ENCODE measurements at places on chromosomes 12 and 14.

GRCh38 chr14:57657487-57657886 is 163.8 kb upstream of the CCDC198 start:
- no peak for DNase-seq

GRCh38 chr12:61490526-61491498 is 769.4 kb upstream of the USP15 start:
- no peak for DNase-seq

GRCh38 chr14:30564868-30565248 is 5.9 kb downstream of the G2E3 start:
- DNase-seq = no peak

DNA sequence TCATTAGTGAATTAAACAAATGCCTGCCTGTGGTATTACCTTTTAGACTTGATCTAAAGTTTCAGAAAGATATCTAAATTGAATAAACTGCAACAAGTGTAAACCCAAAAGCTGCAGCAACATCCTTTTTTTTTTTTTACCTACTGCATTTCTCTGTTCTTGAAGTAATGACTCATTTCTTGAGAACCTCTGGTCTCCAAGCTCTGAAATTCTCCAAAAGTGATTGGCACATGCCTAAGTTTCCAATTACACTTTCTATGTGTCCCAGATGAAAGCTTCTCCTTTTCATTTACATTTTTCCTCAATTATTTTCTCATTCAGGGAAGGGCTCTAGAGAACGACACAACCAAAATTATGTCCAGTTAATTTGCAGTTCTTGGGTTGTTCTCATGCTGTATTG is 435.2 kb upstream of the DCN start:
- DNase-seq = no peak

DNA sequence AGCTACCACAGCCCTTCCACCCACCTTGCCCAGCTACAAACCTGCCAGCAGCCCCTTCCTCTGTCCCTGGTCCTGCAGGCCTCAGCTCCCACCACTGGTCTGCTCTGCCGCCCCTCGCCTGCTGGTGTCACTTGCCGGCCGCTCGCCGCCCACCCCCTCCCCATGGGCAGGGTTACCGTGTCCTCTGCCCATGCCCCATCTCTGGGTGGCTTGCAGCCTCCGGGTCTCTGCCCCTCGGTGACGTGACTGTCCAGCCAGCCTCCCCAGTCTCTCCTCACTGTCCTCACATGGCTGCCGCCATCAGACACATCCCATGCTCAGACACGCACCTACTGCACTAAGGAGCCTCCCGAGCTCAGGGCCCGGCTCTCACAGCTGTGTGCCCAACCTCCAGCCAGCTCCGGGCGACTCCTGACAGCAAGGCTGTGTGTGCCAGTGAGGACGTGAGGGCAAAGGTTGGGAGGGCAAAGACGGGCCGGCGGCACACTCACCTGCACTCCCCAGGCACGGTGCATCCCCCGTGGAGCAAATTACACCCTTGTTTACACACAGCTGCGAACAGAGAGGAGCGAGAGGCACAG is 13.4 kb downstream of the JAG2 start:
- DNase-seq = no peak

DNA sequence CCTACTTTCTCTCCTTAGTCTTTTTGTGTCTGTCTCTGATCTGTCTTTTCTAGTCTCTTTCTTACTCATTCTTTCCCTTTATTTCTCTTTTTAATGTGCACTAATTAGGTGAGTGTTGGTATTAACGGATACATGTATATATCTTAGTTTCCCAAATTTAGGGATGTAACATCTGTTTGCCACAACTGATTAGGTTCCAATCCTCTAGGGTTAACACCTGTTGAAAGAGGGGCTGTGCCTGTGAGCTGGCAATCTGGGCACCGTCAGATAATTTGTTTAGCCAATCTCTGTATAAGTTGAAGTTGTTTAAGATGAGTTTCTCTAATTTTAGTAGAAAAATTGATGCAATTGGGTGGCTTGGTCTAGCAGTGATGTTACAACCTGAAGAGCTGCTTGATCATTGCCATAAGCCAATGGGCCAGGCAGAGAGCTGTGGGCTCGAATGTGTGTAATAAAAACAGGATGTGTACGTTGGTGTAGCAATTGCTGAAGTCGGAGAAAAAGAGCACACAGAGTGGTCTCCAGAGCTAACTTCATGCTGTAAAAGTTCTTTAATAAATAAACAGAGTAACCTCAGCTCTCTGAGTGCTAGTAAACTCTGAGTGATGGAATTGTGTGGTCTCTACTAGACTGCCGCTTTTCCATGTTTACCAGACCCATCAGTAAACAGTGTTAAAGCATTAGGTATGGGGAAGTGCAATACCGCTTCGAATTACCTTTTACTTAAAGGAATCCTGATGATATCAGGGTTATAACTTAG is 18.3 kb upstream of the LYZ start:
- DNase-seq = no peak

DNA sequence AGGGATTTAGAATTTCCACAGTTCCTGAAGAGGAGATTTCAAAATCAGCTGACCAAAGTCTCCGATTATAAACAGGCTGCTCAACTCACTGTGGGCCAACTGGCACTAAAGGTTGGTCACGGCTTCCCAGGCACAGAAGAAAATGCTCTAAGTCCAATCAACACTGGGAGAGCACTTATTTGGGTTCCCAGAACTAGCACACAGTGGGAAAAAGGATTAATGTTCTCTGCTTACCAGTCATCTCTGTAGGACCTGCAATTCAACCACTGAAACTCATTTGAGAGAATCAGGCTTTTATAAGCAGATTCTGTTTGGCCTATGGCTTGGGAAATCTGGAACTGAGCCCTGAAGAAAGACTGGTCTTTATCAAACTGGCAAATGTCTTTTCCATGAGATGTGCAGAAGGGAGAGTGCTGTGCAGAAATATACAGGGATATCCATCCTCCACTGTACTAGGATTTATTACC is 49.4 kb downstream of the ABCC9 start:
- no peak for DNase-seq

GRCh38 chr12:121388421-121388981 is 11.4 kb upstream of the RNF34 start:
- no peak for DNase-seq

GRCh38 chr14:102891111-102891510 is 31.4 kb upstream of the AMN start:
- DNase-seq = no peak

DNA sequence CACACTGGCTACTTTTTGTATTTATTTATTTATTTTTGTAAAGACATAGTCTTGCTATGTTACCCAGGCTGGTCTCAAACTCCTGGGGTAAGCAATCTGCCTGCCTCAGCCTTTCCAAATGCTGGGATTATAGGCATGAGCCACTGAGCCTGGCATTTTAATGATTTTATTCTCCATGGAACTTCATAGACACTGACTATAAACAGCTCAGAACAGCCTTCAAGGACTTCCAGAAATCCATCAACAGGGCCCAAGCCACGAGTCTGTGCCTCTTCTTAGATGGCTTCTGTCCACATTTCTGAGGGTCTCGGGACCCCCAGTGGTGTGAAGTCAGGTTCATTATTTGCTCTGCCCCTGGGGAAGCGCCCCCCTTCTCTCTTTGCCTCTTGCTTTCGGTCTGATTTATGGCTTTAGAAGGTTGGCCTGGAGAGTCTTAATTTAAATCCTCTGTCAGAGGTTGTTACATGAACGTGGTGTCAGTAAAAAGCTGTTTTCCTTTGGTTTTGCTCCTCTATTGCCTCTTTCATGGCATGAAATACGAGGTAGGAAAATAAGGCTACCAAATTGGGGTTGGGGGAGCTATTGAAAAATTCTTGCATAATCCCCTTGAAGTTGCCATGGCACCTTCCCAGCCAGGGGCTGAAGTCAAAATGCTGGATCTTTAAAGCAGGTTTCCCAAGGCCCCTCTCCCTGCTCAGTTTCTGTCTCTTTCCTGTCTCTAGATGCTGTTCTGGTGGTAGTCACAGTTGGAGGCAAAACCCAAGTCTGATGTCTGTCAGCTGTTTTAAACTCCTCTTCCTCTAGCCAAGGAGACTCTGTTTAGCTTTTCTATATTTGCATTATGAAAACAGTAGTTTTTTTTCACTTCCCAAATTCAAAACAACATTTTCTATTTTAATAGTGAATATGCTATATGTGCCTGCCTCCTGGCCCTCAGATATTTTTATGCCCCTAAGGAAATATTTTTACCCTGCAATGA is 129.4 kb downstream of the SMOC1 start:
- no peak for DNase-seq

GRCh38 chr14:23881282-23881681 is 72.3 kb upstream of the DHRS4 start:
- DNase-seq = no peak

- DNase-seq = no peak
These were observed 152.5 kb downstream of the PTPRO start for GRCh38 chr12:15474766-15475165.

GRCh38 chr12:124083708-124084107 is 110.7 kb downstream of the ZNF664 start:
- no peak for DNase-seq

- DNase-seq = no peak
These were observed 10.4 kb downstream of the NCOR2 start for GRCh38 chr12:124556896-124557501.

- peak; percentile 39 for DNase-seq
These were observed 795 bp downstream of the SMAGP start for GRCh38 chr12:51269174-51270066.

DNA sequence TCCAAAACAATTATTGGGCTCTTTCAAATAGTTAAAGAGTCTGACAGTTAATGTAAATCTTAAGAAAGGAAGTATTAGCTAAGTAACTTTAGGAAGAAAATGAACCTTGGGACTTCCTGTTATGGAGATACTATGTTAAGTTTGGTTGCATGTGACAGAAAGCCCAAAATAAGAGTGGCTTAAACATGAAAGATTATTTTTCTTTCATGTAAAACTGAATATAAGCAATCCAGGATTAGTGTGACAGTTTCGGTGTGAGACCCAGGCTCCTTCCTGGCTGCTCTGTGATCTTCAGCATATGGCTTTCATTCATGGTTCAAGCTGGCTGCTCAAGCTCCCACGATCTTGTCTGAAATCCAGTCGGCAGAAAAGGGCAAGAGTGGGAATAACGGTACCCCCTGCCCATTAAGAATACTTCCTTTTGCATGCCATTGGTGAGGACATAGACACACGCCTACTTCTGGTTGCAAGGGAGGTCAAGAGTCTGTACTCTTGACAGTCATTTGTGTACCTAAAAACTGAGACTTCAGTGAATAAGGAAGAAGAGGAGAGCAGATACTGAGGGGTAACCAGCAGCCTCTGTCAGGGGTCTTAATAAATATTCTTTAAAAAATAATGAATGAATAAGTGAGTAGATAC is 2.2 kb upstream of the RPAP3 start:
- no peak for DNase-seq

GRCh38 chr12:88812610-88813009 is 232.3 kb upstream of the KITLG start:
- no peak for DNase-seq

DNA sequence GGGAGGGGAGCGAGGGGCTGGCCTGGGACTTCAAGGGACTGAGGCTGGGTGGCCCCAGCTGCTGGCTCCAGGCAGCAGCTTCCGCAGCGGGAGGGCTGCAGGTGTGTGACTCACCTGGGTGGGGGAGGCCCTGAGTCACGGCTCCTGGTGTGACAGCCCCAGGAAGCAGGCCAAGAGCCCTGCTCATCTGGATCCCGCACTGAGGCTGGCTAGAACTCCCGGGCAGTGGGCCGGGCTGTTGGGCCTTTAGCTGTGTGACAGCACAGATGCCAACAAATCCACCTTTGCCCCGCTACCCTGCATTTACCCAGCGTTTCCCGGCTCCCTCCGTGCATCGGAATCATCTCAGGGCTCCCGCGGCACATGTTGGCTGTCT is 180.0 kb upstream of the PRMT8 start:
- no peak for DNase-seq

GRCh38 chr14:35687335-35687939 is 121.7 kb downstream of the RALGAPA1 start:
- no peak for DNase-seq

GRCh38 chr12:54373649-54374561 is 9.6 kb upstream of the GPR84 start:
- DNase-seq = no peak

DNA sequence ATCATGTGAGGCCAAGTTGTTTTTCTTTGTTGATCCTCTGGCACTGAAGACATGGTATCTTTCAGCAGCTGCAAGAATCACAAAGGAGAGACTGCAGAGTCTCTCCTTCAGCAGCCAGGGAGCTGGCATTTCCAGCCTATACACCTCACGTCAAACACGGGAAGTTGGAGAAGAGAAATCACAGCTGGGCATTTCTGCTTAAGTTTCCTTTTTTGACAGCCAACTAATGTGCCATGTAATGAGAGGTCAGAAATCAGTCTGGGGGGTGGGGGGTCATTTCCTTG is 28.3 kb downstream of the PHLDA1 start:
- no peak for DNase-seq

GRCh38 chr14:78902010-78902623 is 731.9 kb downstream of the NRXN3 start:
- DNase-seq = no peak

DNA sequence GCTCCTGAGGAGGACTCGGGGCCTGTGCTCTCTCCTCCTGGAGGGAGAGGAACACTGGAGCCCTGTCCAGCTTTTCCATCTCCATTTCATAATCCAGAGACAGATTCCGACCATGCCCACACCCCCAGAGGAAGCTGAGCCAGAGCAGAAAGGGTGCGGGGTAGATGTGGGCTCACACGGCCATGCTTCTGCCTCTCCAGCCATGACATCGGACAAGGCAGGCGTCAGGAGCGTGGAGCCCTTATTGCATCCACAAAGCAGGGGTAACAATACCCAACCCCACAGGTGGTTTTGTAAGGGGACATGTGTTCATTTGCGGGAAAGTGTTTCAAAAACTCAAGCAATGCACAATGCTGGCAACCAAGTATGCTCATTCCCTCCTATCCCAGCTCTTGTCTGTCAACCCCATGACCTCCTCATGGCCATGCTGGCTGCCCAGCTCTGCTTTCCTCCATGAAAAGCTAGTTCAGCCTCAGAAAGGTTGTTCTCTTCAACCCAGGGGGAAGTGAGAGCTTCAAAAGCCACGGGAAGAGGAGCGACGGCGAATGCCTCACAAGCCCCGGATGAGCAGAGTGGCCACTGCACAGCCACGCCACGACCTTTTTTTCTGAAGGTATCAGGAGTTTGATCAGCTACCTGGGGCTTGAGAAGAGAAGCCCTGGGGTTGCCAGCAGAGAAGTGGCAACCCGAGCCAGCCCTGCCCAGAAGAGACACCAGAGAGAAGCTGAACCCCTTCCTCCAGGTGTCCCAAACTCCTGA is 161.7 kb downstream of the DPF3 start:
- DNase-seq = no peak

- no peak for DNase-seq
These were observed 6.6 kb downstream of the ANKS1B start for GRCh38 chr12:99978152-99978551.

- no peak for DNase-seq
These were observed 178.8 kb downstream of the NTS start for GRCh38 chr12:86052921-86053320.

DNA sequence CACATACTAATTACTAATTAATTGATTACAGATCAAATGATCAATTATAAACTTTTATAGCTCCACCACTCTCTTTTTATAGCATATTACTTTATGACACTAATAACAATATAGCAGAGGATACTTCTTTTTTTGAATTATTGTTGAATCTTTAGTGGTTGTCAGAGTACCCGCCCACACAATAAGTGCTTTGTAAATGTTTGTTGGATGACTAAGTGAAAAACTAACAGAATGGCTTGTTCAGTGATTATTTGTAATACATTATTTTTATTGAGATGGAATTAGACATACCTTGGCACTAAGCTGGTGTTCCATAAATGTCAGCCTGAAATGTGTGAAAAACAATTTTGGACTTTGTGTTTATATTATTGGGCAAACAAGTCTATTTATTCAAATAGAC is 670.5 kb upstream of the ATXN7L3B start:
- DNase-seq = no peak

- no peak for DNase-seq
These were observed 4.7 kb downstream of the FOS start for GRCh38 chr14:75283162-75283832.

All from activated T-helper 1 cell treated with anti-CD3 and anti-CD28 coated beads, Interleukin-2, amount 50 U/mL, for 16 hours (primary cell).